HCT116 (cell line): ENCODE measurements at places on chromosomes 4 and X. TPM values are rescaled to one million over a fixed set of nuclear protein-coding genes. Genes with fewer than 3 reads are reported as not detected.

DNA sequence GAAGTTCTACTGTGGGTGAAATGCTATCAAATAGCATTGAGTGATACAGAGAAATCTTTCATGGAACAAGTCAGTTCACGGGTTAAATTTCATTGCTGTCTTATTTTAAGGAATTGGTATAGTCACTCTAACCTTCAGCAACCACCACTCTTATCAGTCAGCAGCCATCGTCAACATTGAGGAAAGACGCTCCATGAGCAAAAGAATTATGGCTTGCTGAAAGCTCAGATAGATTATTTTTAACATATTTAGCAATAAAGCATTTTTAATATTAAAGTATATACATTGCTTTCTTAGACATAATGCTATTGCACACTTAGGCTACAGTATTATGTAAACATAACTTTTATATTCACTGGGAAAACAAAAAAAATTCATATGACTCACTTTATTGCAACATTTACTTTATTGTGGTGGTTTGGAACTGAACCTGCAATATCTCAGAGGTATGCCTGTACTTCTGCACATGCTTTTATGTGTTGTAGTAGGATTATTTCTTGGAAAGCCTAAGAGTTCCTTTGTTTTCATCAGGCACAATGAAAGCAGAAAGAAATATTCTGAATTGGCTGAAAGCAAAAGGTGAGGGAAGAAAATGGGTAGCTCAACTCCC, 586.7 kb downstream of the GBA3 start:
- DNase-seq: no peak

BTK gene
- total RNA-seq: 0.37 TPM

ANKRD50 gene
- 16.5 TPM for total RNA-seq

HGFAC gene
- 1.1 TPM for total RNA-seq

DNA sequence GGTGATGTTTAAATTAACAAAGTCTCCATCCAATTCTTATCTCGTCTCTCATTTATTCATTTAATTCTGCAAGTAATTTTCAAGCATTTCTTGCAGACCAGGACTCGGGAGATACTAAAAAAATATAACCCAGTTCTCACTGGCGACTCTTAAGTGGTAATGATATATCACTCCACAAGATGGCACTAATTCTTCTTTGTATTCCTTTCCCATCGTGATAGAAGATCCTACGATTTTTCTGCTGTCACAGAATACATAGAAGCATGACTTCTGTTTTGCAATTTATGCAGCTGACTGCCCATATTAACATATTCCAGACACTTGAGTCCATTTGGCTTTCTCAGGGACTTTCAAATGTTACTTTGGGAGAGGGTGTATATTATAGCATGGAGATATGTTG, 64.0 kb upstream of the FGF13 start:
- DNase-seq: no peak

NRK gene
- total RNA-seq: 0.05 TPM

DNA sequence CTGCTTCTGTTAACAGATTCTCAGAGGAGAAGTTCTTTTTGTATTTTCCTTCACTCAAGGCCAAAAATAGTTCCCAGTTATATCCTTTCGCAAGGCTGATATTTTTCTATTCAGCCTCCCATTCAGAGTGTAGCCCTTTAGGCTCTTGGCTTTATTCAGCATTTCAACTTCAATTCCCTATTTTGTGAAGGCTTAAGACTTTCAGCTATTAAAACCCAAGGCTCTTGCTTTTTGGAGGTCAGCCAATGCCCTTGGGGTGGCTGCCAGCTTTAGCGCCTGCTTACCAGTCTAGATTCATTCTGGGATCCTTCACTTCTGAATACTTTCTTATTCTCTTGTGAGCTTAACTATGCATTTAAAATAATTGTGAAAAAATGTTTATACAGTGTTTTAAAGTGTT, 57.3 kb upstream of the ADGRA3 start:
- DNase-seq: no peak

TEX11 gene
- total RNA-seq: 0.10 TPM

DIPK2B gene
- not detected for total RNA-seq

- DNase-seq: peak; percentile 69
Measured at GRCh38 chr4:32775049-32775448, 2054.9 kb downstream of the PCDH7 start.

FDCSP gene
- not detected for total RNA-seq

CDK16 gene
- 131 TPM for total RNA-seq

DNA sequence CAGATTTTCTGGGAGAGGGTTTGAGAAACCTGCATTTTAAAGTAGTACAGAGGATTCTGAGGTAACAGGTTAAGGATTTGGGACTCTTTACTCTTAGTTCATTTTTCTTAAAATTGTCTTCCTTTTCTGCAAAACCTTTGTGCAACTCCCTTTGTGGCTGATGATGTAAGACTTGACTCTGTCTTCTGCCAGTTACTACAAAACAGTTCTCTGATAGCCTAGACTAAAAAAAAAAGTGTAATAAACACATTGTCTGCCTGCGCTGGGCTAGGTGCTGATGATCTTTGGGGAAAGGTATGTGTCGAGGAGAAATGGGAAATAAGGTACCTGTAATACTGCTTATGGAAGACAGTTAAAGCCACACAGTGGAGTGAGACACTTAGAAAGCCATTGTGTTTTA, 28.7 kb downstream of the IL13RA1 start:
- DNase-seq: no peak

- peak; percentile 35 for DNase-seq
Measured at GRCh38 chrX:47311932-47312774, 58.2 kb upstream of the ZNF157 start.
